ENCODE measurements at places on chromosomes 2 and 18.

DNA sequence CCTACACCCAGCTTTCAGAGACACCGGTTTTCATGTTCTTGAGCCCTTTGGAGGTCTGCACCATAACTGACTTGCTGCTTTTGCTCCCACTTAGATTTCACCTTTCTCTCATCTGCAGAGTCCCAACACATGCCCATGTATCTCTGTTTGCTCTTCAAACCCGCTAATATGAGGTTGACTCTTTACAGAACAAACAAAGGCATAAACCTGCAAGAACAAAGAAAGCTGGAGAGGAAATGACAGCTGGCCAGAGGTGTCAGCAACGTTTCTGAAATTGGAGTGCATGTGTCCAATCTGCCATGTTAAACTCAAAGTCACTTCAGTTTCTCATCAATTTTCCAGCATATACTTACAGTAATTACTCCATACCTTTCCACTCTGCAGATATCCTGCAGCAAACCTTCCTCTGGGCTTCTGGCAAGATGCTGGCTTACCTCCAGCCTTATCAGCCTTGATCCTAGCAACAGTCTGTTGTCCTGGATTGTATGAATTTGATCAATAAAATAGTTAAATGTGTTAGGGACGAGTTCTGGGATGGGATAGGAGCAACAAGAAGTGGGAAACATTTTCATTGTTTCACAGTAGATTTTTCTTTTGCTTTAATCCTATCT lies 157.4 kb downstream of the FHOD3 start:
- DNase-seq = no peak

DNA sequence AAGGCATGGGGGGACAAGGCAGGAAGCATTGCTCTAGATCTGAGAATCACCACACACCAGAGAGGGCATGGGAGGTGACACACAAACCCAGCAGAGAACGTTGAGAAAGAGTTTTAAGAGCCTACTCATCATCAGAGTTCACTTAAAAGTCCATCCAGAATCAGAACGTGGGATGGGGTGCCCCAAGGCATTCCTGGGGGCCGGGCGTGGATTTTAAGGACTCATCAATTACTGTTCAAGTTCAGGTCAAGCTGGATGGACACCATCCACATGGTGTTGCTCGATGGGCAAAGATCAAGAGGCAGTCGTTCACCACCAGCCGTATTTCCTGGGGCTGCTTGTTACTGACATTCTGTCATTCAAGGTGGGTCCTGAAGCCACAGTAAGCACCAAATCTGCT lies 34.9 kb downstream of the BCL11A start:
- DNase-seq = no peak

DNA sequence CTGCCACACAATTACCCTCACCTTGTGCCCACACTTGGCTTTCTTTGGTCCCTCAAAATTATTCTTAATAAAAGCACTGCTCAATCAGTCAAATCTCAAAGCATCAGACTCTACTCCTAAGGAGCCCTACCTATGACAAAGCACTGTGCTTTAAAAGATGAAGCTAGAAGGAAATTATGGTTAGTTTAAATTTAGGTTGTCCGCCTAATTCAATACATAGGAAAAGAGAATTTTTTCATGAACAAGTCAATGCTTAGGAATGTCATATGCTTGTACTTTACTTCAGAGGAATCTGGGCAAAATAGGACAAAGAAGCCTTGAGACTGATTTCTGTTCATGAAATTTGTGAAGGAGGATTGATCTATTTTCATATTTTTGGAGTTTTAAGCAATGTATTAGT lies 726.4 kb upstream of the CDH2 start:
- DNase-seq = no peak

GRCh38 chr2:14635391-14635871 lies 2.9 kb downstream of the LRATD1 start:
- no peak for DNase-seq

- DNase-seq = peak; percentile 35
Measured at GRCh38 chr2:71070294-71071093, 2.0 kb downstream of the NAGK start.

GRCh38 chr2:5569256-5569655 lies 122.9 kb upstream of the SOX11 start:
- DNase-seq = no peak

DNA sequence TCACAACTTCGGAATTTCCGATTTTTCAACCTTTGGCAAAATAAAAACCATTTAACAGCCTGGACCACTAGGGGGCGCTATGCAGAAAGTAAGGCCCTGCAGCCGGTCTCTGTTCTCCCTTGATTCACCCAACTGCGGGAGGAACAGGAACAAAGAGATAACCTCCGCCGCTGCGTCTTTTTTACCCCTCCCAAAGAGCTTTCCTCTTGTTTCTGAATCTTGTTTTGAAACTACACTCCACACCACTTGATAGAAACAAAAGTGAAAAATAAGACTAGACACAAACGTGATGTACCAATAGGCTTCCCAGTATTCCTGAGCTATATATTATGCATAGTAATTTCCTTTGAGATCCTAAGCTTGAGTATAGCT lies 231.2 kb downstream of the MYO3B start:
- DNase-seq = peak; percentile 83

DNA sequence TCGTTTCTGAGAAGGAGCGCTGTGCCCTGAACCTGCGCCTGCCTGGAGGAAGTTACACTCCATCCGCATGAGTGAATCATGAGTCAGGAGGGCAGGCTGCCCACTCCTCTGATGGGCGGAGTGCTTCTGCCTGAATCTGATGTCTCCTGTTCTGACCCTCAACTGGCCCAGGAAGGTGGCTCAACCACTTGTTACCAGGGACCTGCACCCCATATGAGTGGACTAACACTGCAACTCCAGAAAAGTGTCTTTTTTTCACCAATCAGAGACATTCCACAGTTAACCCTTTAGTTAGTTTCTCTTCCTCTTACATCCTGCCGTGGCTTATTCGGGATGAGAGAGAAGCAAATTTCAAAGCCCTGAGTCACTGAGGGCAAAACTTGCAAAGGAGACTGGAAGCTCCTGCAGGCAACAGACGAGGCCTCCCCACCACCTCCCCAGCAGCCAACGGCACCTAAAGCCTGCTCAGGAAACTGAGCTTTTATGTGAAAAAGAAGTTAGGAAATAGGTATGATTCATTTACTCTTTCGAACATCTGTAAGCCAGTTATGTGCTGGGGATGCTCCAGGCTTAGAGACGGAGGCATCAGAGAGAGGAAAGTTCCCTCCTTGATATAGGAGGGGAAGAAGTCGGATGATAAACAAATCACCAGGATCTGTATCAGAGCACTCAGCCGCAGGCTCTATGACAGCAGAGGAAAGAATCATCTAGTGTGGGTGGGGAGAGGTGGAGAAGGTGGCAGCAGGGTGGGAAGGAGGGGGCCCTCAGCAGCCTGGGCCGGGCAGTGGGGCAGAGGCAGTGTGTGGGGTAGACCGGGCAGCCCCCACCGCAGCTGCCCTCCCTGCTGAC lies 30.9 kb downstream of the MBP start:
- no peak for DNase-seq

DNA sequence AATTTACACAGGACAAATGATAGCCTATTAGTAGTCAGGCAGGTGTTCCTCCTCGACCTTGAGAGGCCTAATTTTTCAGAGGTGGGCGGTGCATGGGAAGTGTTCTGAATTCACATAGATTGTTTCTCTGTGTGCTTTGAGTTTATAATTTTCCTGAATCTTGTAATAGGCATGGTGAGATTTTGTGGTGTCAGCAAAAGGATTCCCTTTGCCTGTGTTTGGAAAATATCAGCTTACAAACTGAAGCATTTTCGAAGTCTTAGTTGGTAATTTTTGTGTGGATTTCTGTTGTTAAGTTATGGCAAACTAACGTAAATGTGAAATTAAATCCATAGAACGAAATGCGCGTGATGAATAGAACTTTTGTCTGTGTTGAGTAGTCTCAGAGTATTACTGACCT lies 194.0 kb upstream of the RBMS1 start:
- DNase-seq = no peak

GRCh38 chr2:59857109-59857508 lies 696.3 kb downstream of the BCL11A start:
- DNase-seq = no peak

DNA sequence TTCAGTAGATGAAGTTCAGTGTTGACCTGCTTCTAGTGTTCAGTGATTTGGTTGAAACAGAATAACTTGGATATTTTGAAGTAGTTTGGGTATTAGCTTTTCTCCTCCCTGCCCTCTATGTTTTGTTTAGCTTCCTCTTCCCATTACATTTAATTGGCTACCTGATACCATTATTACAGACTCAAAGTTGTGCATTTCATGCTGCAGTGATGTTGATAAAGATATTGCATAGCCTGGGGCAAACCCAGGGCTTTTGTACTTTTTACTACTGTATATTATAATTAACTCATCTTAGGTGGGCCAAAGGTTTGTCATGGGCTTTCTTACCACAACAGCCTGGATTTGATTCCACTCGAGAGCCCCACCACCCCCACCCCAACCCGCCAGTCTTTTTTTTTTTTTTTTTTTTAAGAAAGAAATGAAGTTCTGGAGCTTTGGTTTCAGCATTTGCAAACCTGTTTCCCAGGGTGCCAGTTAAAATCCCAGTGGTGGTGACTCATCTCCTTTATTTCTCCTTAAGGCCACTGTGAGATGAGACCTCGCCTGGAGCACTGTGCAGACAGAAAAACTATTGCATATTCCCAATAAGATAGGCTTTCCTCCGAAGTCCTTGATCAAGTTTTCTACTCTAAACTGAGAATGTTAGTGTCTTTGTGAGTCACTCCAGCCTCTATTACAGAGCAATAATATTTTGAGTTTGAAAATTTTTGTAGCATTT lies 393.7 kb upstream of the FANCL start:
- DNase-seq = no peak

- DNase-seq = no peak
Measured at GRCh38 chr2:47653902-47654789, 128.8 kb upstream of the MSH6 start.

GRCh38 chr2:228627510-228627909 lies 446.0 kb upstream of the SPHKAP start:
- no peak for DNase-seq

DNA sequence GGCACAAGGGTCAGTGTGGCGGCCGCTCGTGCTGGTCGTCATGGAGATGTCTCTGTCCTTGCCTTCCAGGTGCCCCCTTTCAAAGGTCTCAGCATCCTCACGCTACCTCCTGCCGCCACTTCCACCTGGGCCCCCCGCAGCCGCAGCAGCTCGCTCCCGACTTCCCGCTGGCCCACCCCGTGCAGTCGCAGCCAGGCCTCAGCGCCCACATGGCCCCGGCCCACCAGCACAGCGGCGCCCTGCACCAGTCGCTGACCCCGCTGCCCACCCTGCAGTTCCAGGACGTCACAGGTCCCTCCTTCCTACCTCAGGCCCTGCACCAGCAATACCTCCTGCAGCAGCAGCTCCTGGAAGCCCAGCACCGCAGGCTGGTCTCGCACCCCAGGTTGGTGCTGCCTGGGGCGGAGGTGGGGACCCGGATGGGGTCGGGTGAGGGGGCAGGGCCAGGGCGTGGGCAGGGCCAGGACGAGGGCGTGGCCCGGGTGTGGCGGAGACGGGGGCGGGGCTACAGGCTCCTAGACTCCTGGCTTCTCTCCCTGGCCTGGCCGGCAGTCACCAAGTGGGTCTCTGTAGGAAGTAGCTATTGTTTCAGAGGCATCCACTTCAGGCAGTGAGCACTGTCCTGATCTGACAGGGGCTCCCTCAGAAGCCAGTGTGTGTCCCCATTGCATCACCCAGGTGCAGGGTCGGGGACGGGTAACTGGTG lies 223.7 kb downstream of the LOXHD1 start:
- DNase-seq = peak; percentile 9

GRCh38 chr2:241953324-241953928 lies 83.9 kb downstream of the RTP5 start:
- no peak for DNase-seq

- DNase-seq = peak; percentile 65
Measured at GRCh38 chr2:196234672-196235071, 63.3 kb upstream of the STK17B start.

GRCh38 chr2:41160439-41160838 lies 708.5 kb upstream of the SLC8A1 start:
- DNase-seq = no peak

DNA sequence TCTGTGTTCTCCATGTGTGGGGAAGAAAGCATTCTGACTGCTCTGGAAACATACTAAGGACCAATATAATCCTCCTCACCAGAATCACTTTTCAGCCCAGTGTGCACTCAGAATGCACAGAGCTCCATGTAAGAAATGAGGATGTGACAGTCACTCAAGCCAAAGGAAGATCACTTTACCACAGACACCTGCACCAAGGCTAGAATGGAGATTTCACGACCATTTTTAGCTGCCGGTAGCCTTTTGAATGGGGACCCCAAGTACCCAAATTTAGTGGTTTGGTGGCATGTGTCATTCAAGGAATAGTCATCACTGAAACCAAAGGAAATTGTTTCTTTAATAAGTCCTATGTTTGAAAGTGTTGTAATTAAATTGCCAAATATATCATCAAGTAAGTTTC lies 613.2 kb upstream of the ACVR2A start:
- no peak for DNase-seq

DNA sequence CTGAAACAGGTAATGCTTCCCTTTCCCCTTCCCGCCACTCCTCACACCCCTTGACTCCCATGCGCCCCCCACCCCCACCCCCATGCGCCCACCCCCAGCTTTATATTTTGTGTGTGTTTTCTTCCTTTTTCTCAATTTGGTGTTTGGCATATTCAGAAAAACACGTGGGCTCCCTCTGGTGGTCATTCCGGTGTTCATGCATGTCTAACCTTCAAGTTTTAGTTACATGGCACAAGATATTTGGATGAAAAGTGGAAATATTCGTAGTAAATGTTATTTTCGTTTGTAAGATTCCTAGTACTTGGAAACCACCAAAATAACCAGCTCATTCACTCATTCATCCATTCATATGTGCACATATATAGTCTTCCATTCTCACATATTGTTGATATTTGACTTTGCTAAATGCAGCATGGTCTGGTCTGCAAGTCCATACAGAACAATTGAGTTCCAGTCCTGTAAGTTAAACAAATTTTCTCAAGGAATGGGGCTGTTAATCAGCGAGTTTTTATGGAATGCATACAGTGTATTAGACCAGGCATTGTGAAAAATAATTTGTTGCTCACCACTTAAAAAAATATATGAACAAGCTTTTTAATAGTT lies 143.6 kb upstream of the MAP3K20 start:
- peak; percentile 82 for DNase-seq

GRCh38 chr2:53473236-53473635 lies 294.4 kb upstream of the CHAC2 start:
- no peak for DNase-seq

- no peak for DNase-seq
Measured at GRCh38 chr2:100840519-100840918, 20.6 kb downstream of the NPAS2 start.

Measured in common myeloid progenitor, CD34-positive (primary cell).